Stimulated activated CD4-positive, alpha-beta T cell treated with anti-CD3 and anti-CD28 coated beads, Interleukin-15, amount 100 ng/mL, for 1 hour (primary cell): ENCODE measurements at places on chromosomes 7 and 10.

DNA sequence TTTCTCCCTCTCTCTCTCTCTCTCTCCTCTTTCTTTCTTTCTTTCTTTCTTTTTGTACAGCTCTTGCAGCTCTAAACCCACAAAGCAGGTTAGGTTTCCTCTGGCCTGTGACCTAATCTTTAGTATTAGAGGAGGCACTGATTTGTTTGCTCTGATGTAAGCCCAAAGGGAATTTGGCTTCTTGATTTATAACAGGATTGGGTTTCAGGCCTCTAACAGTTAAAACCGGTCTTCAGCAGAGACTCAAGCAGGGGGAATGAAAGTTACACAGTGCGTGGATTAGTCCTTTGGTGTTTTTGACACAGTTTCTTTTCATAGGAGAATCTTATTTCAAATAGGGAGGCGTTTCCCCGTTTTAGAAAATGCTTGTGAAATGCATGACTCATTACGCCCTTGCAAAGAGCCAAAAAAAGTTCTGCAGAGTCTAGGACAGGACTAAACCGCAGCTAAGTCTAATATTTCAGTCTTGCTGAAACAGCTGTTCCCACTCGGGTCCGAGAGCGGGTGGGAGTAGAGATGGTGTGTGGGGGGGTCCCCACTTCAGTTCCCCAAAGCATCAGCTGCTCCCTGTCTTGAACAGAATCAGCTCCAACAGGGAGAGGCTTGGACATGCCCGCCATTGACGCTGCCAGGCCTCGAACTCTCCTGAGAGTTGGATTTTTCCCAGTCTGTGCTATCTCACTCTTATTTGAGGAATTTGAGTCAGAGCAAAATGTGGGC lies 296.5 kb upstream of the PITRM1 start:
- no peak for DNase-seq

GRCh38 chr10:87760195-87760905 lies 57.7 kb downstream of the ATAD1 start:
- DNase-seq, result no peak

DNA sequence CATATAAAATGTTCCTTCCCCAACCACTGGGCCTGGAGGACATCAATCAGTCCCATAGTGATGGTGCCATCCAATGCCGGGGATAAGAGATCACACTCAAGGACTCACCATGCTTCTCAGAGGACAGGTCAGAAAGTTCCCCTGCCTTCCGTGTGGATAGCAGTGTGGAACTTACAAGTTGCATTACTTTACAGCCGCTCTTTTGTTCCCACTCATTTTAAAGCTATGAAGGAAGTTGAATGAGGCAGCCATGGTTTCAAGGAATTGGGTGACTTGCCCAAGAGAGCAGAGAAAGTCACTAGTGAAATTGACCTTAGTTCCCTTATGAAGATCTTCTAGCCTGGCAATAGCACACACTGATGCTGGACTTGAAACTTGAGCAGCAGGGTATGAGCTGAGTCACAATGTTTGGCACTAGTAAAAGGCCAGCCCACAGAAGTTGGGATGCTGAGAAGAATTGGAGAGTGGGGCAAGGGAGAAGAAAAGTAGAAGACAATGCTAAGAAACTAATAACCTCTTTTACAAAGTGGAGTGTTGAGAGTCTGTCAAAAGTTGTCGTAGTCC lies 78.7 kb downstream of the CXCL12 start:
- DNase-seq, result no peak

DNA sequence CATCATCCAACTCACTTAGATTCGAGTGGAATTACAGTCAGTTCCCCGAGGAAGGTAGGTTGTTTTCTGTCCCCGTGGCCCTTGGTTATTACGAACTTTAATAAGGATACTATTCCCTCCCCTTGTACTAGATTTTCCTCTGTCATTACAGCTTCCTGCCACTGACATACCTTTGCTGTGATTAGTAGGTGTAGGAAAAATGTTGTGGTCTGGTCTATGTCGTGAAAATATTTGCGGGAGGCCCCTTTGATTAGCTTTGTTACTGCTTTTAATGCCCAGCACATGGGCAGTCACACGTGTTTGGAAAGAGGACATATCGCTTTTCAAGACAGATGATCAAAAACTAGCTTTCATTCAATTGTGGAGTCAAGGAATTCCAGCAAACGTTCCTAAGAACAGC lies 92.2 kb downstream of the GATA3 start:
- DNase-seq, result no peak

GRCh38 chr7:132760866-132761265 lies 184.6 kb upstream of the PLXNA4 start:
- DNase-seq, result no peak

DNA sequence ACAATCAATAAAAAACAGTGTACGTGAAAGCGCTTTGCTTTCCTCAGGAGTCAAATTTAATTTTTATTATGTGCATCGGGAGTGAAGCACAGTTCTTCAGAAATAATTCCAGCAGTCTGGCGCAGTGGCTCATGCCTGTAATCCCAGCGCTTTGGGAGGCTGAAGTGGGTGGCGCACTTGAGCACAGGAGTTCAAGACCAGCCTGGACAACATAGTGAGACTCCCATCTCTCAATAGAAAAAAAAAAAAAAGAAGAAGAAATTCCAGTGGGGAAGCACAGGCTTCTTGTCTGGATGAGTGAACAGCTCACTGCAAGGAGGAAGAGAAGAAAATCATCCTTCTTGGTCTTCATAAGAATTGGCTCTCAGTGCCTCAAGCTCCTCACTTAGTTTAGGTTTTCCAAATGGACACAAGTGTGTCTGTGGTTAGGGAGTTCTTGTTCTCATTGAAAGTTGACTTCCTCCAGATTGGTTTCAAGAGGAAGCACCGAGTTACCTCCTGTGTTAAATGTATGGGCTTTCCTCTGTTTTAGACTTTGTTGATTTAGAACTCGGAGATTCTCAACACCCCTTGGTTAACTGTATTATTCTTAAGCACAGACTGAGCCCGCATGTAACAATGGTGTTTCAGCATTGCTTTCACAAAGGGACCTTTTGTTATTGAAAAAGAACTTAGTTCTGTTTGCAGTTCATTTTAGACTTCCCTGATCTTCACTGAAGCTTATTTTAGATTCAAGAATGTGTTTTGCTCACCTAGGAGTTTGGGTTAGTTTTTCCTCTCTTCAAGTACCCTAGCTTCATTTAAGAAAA lies 28.0 kb downstream of the LMTK2 start:
- DNase-seq, result no peak

DNA sequence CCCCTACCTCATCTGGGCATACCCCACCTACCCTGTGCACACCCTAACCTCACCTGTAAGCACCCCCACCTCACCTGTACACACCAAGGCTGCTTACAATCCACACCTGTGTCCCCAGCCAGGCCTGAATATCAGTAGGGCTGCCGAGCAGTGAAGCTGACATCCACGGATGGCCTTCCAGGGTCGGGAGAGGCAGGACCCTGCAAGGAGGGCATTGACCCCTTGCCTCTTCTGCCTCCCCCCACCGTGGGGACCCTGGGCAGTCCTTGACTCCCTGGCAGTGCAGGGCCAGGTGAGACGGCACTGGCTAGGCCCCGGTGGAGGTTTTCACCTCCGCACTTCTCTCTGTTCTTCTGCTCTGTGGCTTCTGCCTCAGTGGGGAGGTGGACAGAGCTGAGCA lies 37.6 kb upstream of the ELFN1 start:
- no peak for DNase-seq

DNA sequence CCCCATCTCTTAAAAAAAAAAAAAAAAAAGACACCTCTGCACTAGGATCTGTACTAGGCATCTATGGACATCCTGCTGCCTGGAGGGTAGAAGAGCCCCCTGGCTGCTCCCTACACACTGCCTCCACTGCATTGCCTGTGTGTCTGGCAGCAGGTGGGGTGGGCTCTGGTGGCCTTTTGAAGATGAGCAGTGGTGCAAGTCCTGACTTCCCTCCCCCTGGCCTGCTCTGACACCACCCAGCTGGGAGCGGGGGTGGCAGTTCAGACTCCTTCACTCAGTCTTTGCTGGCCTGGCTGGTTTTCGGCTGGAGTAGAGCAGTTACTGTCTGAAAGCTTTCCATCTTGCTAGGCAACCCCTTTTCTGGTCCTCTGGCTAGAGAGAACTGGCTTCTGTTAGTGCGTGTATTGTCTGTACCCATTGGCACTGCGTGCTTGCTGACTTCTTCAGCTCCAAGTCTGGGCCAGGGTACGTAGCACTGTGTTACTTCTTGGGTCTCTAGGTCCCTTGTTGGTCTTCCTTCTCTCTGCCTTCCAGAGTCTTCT lies 17.6 kb downstream of the C10orf62 start:
- no peak for DNase-seq
